ENCODE measurements at places on chromosomes 13 and 19. TPM values are rescaled to one million over a fixed set of nuclear protein-coding genes. Genes with fewer than 3 reads are reported as not detected.

The APLP1 gene
- total RNA-seq = not detected

The STOML3 gene
- total RNA-seq = not detected

The ANGPTL4 gene
- total RNA-seq = not detected

The IFT88 gene
- total RNA-seq = 13.9 TPM

The ZNF90 gene
- 1.8 TPM for total RNA-seq

The PLIN4 gene
- total RNA-seq = not detected

The ERICH4 gene
- total RNA-seq = not detected

The PLIN5 gene
- 0.65 TPM for total RNA-seq

GRCh38 chr13:51137250-51137649, 26.2 kb upstream of the C13orf42 start:
- H3K4me3 ChIP-seq = no peak overlapping the region

DNA sequence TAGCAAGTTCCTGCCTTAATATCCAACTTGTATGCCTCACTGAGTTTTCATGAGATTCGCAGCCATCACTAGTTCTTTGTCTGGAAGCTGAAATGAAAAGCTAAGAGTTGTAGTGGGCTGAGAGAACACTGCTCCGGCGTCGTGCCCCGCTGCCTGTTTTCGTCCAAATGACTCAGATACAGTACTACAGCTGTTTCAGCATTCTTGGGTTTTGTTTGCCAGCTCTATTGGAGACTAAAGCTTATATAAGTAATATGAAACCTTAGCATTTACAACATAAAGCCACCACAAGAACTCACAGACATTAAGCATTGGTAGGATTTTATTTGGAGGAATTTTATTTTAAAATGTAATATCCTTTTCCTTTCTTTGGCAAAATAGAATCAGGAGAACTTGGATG, 299.7 kb downstream of the DLEU7 start:
- H3K27me3 ChIP-seq = no peaks in the 10 kb centered on the region
- no peak overlapping the region for H3K4me3 ChIP-seq
- H3K4me1 ChIP-seq = no peaks in the 10 kb centered on the region
- H3K27ac ChIP-seq = no peak overlapping the region
- no peaks in the 10 kb centered on the region for H3K36me3 ChIP-seq

GRCh38 chr13:30755678-30756077, 20.3 kb downstream of the ALOX5AP start:
- no peaks in the 10 kb centered on the region for H3K4me1 ChIP-seq
- no peak overlapping the region for H3K27ac ChIP-seq
- H3K36me3 ChIP-seq = peaks cover 22% of the 10 kb centered on the region
- H3K27me3 ChIP-seq = no peaks in the 10 kb centered on the region

DNA sequence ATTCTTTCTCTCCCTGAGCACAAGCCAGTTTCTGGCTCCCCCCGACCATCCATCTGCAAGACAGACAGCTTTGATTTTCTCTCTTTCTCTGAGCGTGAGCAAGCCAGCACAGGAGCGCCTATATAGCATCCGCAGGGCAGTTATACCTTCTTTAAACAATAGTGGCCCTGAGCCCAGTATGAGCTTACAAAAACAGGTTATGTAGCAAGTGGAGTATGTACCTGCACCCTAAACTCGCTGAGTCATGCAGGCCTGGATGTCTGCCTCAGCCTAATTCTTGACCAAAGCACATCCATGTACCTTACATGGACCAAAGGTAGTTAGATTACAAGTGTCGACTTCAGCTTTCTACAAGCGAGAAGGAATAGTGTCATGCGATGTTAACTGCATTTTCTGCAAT, 61.7 kb downstream of the RAP2A start:
- DNase-seq = no peak
- H3K4me1 ChIP-seq = no peaks in the 10 kb centered on the region
- H3K36me3 ChIP-seq = no peaks in the 10 kb centered on the region
- H3K4me3 ChIP-seq = no peak overlapping the region

DNA sequence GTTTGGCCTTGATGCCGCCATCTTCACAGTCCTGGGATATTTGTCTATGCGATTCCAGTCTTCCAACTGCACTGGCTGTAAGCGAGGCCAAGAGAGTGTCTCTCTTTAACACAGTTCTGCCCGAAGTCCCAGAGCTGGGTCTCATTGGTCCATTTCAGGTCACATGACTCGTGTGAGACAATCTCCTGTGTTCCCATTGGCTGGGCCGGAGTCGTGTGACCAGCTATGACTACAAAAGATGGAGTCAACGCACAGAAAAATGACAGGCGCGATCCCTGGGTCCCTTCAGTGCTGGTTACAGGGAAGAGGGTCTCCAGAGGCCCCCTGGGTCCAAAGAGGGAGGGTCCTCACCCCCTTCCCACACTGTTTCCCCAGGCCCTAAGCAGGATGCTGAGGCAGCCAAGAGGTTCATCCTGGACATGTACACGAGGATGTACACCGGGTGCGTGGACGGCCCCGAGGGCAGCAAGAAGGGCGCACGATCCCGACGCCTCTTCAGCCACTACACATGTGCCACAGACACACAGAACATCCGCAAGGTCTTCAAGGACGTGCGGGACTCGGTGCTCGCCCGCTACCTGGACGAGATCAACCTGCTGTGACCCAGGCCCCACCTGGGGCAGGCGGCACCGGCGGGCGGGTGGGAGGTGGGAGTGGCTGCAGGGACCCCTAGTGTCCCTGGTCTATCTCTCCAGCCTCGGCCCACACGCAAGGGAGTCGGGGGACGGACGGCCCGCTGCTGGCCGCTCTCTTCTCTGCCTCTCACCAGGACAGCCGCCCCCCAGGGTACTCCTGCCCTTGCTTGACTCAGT, 15.9 kb upstream of the S1PR4 start:
- no peak overlapping the region for H3K4me3 ChIP-seq
- no peak overlapping the region for H3K27ac ChIP-seq
- DNase-seq = no peak
- no peaks in the 10 kb centered on the region for H3K27me3 ChIP-seq

- DNase-seq = no peak
- no peaks in the 10 kb centered on the region for H3K36me3 ChIP-seq
- H3K27me3 ChIP-seq = no peaks in the 10 kb centered on the region
- no peak overlapping the region for H3K4me3 ChIP-seq
- H3K4me1 ChIP-seq = no peaks in the 10 kb centered on the region
- no peak overlapping the region for H3K27ac ChIP-seq
Observed at GRCh38 chr13:93867481-93867880, 612.0 kb downstream of the DCT start.

DNA sequence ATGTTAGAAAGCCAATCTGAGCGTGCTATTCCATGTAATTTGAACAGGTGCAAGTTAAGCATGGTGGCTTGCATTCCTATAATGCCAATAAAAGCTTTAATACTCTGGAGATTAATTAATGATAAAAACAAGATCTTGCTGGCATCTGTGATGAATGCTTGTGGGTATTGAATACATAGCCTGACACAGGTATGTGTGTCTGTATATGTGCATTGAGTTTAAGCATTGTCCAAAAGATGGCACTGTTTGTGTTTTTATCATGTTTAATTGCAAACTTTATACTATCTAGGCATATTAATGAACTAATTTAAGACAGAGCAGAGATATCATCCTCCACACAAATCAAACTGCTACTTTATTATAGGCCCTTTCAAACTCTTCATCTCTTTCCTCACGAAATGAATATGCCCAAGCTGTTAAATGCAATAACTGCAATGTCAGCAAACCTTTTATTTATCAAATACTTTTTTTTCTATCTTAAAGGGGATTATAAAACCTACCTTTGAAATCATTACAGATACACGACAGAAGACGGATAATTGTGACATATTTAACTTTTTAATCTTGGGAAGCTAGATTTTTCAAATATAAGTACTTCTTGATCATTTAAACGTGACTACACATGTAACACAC, 86.5 kb downstream of the TNFSF11 start:
- no peak overlapping the region for H3K4me3 ChIP-seq
- no peaks in the 10 kb centered on the region for H3K27me3 ChIP-seq
- no peaks in the 10 kb centered on the region for H3K36me3 ChIP-seq
- H3K27ac ChIP-seq = no peak overlapping the region

DNA sequence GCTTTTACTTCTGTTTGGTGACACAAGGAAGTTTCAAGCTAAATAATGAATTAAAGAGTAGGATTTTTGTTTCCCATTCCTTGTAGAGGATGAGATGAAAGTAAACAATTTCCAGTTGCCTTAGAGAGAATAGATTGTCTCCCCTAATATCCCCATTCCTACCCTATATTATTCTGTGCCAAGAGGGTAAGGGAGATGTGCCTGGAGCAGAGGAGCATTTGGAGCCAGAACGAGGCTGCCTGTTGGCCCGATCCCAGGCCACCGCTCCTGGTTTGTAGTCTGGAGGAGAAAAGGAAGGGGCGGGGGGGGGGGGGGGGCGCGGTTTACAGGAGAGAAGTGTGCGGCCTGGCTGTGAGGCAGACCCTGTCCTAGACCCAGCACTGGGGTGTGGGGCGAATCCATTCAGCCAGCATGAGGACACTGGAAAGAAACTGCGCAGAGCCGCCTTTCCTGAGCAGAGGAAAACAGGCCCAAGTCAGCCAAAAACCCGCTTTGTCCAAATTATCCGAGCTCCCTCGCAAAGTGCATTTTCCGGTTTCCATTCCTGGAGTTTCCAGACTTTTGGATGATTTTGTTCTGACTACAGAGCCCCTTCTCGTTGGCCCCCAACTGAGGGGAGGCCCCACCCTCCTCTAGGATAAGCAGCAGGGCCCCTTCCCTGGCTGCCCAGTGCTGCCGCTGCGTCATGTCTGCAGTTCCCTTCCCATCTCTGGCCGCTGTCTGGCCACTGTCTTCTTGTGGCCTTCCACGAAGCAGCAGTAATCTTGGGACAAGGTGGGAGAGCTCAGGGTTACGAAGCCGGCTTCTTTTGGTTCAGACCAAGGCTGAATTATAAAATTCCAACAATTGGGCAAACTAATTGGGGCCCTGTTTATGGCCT, 23.0 kb downstream of the NFIX start:
- H3K4me1 ChIP-seq = peaks cover 19% of the 10 kb centered on the region
- no peak overlapping the region for H3K4me3 ChIP-seq
- H3K36me3 ChIP-seq = no peaks in the 10 kb centered on the region
- H3K27ac ChIP-seq = no peak overlapping the region
- no peak for DNase-seq

- no peak overlapping the region for H3K27ac ChIP-seq
- H3K4me1 ChIP-seq = no peaks in the 10 kb centered on the region
- no peak overlapping the region for H3K4me3 ChIP-seq
- H3K36me3 ChIP-seq = no peaks in the 10 kb centered on the region
- no peaks in the 10 kb centered on the region for H3K27me3 ChIP-seq
Observed at GRCh38 chr19:52237771-52238400, 31.5 kb upstream of the ZNF766 start.

DNA sequence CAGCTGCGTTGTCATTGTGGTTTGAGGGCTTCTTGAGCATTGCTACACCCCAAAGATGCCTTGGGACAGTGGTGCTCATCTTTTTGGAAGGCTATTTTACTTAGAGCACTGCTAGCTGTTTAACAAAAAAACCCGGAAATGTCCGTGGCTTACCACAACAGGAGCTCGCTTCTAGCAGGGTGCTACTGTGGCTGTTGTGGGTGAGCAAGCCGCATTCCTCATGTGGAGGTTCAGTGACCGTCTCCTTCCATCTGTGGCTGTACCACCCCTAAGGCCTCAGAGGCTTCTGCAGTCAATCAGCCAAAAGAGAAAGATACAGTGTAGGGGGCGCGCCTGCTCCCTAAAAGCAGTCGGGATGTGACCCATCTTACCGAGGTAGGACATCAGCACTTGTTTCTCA, 1004.2 kb downstream of the UQCRFS1 start:
- no peak overlapping the region for H3K27ac ChIP-seq
- peaks cover 9% of the 10 kb centered on the region for H3K4me1 ChIP-seq
- H3K27me3 ChIP-seq = peaks cover 3% of the 10 kb centered on the region
- no peak for DNase-seq
- H3K4me3 ChIP-seq = no peak overlapping the region
- no peaks in the 10 kb centered on the region for H3K36me3 ChIP-seq

GRCh38 chr13:110326263-110326904, 19.3 kb downstream of the COL4A2 start:
- no peaks in the 10 kb centered on the region for H3K4me1 ChIP-seq
- H3K4me3 ChIP-seq = no peak overlapping the region
- H3K27ac ChIP-seq = no peak overlapping the region
- DNase-seq = no peak

DNA sequence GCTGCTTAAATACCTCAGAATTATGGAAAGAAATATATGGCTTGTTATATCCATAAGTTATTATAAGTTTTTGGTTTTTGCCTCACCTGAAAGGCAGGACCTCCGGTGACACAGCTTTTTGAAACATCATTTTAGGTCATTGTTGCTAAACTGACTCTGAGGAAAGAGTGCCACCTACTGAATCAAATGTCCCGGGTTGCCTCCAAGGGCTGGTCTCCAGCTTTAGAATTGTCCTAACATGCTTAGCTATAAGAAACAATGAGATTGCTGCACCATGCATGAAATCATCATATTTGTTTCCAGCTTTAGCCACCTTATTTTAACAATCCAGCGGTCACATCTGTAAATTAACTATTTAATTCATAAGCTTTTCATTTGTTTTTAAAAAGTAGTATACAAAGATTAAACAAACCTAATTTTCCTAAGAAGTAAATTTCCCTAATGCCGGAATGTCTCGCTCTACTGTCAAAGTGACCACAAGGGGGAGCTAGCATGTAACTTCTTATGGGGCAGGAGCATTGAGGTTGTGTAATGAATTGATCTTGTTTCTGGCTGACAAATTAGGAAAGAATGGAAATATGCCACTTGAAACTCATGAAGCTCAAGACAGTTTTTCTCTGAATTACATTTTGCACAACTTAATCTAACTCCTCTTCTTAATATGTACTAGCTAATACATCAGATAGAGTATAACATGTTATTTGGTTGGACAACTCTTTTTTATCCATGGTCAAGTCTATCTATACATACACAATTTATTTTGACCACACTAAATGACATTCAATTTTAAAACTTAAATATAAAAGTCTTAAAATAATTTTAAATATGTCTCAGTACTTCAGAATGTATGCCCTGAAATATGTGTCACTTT, 6.7 kb upstream of the PCDH17 start:
- no peaks in the 10 kb centered on the region for H3K36me3 ChIP-seq
- H3K4me3 ChIP-seq = no peak overlapping the region
- no peak overlapping the region for H3K27ac ChIP-seq
- peaks cover 6% of the 10 kb centered on the region for H3K4me1 ChIP-seq

GRCh38 chr13:103358255-103358932, 292.2 kb upstream of the SLC10A2 start:
- no peak for DNase-seq
- H3K27me3 ChIP-seq = no peaks in the 10 kb centered on the region
- no peak overlapping the region for H3K27ac ChIP-seq
- no peaks in the 10 kb centered on the region for H3K36me3 ChIP-seq
